Smooth muscle cell of the brain vasculature (primary cell): ENCODE measurements at places on chromosomes 3 and 15.

- no peak for DNase-seq
Observed at GRCh38 chr3:4565809-4566501, 72.8 kb downstream of the ITPR1 start.

DNA sequence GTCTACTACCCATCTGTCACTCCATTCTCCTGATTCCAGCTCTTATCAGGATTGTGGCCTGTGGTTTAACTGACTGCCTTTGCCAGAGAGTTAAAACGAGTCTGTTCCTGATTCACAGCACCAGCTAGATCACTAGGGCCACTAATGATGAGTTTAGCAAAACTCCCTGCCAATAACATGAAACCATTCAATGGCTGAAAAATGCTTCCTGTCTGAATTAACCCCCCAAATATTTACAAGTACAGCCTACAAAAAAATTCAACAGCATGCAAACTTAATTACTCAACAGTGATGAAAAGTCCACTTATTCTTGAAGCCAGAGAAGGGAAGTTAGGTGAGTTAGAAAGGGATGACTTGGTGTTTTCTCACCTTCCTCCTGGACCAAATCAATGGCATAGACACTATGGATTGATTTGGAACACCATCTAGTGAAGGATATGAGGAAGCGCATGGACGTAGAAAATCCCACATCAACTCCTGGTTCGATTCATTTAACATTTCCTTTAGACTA is 141.4 kb downstream of the TGFBR2 start:
- peak; percentile 21 for DNase-seq

DNA sequence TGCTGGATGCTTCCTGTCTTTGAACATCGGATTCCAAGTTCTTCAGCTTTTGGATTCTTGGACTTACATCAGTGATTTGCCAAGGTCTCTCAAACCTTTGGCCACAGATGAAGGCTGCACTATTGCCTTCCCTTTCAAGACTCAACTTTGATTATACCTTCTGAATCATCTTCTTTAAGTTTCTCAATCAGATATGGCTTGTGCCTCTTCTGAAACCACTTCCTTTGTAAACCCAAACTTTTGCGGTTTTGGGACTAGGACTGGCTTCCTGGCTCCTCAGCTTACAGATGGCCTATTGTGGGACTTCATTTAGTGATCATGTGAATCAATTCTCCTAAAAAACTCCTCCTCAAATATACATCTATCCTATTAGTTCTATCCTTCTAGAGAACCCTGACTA is 47.1 kb upstream of the CADPS start:
- DNase-seq, result no peak

GRCh38 chr3:120909602-120909878 is 1.5 kb downstream of the STXBP5L start:
- DNase-seq, result no peak

DNA sequence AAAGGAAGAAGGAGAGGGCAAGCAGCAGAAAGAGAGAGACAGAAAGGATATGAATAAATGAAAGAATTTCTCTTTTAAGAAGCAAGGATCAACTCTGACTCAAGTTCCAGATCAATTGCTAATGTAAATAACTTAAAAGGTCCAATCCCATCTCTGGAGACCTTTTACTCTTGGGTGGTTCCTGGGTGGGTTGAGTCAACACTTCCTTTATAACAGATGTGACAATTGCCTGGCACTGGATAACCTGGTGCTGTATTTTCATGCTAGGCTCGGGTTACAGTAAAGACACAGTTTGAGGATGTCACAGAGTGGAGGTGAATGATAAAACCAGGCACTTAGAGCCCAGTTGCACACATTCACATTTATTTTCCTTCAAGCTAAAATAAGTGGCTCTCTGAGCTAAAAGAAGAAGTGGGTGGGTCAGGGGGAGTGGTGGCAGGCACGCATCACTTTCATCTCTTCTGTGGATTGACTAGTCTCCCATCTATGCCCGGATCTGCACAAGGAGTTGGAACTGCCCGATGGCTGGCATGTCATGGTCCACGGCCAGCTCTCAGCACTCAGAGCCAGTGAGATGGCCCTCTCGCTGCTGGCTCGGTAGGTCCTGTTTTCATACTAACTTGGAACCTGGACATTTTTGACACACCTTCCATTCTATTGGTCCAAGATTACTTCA is 465.8 kb downstream of the FOXP1 start:
- no peak for DNase-seq

GRCh38 chr15:100913961-100914360 is 5.2 kb upstream of the LRRK1 start:
- DNase-seq, result no peak

DNA sequence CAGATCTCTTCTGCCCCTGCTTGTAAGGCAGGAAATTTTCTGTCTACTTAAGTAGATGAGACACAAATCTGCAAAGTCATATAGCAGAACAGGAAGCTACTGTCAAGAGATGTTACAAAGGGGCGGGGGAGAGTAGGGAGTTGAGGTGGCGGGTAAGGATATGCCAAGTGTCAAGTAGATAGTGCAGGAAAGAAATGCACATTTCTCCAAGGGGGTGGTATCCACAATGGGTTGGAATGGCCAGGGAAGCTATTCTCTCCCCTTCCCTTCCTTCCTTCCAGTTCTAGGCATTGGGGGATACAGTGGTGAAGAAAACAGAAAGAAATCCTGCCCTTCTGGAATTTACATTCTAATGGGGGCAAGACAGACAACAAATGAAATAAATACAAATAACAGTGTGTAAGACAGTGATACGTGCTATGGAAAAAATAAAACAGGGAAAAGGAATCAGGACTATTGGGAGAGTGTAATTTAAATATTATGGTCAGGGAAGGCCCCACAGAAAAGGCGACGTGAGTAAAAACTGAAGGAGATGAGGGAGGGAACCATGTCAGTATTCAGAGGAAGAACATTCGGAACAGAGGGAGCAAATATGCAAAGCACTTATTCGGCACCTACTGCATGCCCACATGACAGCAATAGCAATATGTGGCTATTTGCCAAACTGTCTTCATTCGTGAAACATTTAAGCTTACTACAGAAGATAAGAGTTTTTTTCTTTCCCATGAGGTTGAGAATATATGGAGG is 42.8 kb upstream of the RNU6-1 start:
- DNase-seq, result no peak

- DNase-seq, result no peak
Observed at GRCh38 chr3:126275620-126275904, 81.6 kb downstream of the KLF15 start.

GRCh38 chr3:157353652-157354051 is 83.0 kb upstream of the PTX3 start:
- no peak for DNase-seq

DNA sequence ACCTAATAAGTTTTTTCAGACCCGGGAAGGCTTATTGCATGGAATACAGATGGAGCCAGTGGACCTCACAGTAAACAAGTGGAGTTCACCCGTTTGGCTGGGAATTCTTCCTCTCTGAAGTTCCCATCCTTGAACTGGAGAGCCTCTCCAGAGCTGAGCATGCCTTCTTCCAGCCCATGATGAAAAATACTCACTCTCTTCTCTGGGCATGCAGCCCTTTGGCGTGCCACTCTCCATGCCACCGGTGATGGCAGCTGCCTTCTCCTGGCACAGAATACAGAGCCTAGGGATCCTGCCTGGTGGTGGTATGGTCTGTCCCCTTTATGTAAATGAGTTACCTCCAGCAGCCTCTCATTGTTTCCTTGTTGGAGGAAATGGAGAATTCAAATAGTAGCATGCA is 150.8 kb downstream of the LEKR1 start:
- no peak for DNase-seq

GRCh38 chr3:141313093-141313683 is 55.1 kb upstream of the ZBTB38 start:
- no peak for DNase-seq

DNA sequence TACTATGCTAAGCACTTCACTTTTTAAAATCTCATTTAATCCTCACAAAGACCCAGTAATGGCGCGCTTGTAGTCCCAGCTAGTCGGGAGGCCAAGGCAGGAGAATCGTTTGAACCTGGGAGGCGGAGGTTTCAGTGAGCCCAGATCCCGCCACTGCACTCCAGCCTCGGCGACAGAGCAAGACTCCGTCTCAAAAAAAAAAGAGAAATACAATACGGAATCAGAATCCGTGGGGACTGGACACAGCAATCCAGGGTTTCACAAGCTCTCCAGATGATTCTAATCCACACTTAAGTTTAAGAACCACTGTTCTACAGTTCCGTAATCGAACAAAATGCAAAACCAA is 426 bp upstream of the SUMF1 start:
- DNase-seq, result no peak

- DNase-seq, result no peak
Observed at GRCh38 chr15:67472957-67473356, 48.0 kb upstream of the C15orf61 start.

GRCh38 chr15:89576417-89576773 is 1.1 kb downstream of the TICRR start:
- DNase-seq, result no peak

GRCh38 chr3:82676356-82677026 is 915.0 kb upstream of the GBE1 start:
- no peak for DNase-seq
